ENCODE measurements at places on chromosomes 3 and 15.

GRCh38 chr3:13865581-13865980 lies 14.3 kb downstream of the WNT7A start:
- DNase-seq, result no peak

DNA sequence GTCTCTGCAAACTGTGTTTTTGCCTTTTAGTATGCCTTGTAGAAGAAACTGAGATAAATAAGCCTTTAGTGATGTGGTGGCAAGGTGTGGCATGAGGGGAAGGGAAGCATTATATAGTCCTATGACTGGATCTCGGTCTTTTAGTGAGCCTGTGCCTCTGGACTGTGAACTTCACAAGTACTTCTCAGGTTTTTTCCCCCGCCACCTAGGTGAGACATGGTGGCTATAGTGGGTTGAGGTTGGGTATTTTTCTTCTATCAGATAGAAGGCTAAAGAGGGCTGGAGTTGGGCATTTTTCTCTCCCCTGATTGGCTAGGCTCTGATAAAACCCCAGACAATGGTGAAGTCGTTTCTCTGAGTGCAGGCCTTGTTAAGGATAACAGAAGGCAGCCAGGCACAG lies 38.7 kb upstream of the ZFAND6 start:
- no peak for DNase-seq

- no peak for DNase-seq
Measured at GRCh38 chr15:60444289-60444912, 34.5 kb downstream of the ICE2 start.

DNA sequence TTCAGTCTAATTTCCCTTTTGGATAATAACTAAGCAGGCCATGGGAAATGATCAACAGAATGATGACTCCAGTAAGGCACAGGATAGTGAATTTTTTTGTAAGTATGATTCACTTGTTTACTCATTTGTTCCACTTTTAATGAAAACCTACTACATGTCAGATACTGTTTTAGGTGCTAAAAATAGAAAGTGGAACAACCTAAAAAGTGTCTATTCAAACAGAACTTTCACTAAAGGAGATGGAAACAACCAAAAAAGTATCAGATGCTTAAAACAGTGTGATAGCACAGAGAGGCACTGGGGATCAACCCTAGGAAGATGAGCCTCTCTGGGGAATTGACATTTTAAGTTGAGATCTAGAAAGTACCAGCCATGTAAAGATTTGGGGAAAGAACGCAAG lies 11.1 kb downstream of the RYK start:
- no peak for DNase-seq

- DNase-seq, result peak; percentile 7
Measured at GRCh38 chr3:193932136-193932535, 203.8 kb upstream of the HES1 start.

- no peak for DNase-seq
Measured at GRCh38 chr3:158753854-158754253, 21.6 kb upstream of the RARRES1 start.

DNA sequence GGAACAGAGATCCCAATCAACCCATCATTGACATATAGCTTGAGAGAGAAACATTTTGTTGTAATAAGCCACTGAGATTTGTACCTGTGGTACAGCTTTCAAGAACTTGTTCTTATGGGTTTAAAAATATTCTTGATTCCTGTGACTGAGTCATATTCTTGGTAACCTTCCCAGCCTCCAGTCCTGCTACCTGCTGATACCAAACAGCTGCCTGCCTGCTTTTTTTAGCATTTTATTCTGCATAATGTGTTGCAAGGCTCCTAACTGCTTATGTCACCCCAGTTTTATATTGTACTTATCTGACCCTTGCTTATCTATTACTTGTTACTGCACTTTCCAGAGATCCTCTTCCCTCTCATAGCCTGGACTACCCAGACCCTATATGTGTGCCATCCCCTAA lies 349.3 kb upstream of the SOX2 start:
- no peak for DNase-seq

GRCh38 chr3:160185751-160186150 lies 39.5 kb upstream of the C3orf80 start:
- no peak for DNase-seq

DNA sequence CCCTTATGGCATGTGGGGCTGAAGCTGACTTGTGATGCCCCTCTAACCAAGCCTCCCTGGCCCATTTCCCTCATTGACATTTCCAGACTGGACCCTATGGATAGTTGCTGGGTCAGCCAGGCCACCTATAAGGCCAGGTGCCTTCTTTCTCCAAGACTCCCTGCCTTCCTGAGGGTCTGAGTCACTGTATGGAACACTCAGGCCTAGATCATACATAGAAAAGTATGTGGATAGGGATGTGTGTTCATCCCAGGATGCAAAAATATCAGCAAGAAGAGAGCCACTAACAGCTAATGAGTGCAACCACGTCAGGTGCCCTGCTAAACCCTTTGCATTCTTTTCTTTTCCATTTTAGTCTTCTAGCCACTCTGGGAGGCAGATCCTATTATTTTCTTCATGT lies 168.4 kb upstream of the WNT5A start:
- DNase-seq, result no peak

DNA sequence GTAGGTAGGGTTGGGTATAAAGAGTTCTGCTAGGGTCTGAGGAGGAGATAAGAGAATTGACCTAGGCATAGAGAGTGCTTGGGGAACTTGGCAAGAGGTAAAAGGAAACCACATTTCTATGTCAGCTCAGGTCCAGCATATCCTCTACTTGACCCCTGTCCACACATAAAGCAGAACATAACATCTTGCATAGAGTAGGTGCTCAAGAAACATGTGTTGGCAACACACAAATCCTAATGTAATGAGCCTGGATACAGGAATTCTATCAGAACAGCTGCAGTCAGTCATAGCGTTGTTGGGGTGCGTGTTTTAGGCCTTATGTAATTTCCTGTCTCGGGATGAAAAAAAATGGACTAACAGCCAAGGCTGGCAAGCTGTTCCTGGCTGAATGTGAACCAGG lies 35.0 kb upstream of the PLCL2 start:
- no peak for DNase-seq

DNA sequence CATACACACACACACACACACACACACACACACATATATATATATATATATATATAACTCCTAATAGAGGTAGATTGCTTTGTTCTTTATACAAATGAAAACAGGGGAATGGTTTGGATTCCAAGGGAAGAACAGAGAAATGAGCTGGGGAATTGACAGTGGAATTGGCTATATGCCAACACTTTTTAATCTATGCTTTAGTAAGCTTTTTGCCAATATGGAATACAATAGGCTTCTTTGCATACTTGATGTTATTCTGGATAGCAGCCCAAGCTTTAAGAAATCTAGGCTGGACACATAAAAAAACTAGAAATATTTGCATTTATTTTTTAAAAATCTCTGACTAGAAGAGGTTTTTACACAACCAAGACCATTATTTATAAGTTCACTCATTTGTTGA lies 334.2 kb upstream of the MDFIC2 start:
- DNase-seq, result no peak

- peak; percentile 67 for DNase-seq
Measured at GRCh38 chr15:90839187-90840071, 29.0 kb upstream of the FURIN start.

- no peak for DNase-seq
Measured at GRCh38 chr3:52896151-52896550, 1.2 kb downstream of the STIMATE start.

GRCh38 chr3:42129014-42129953 lies 38.1 kb downstream of the TRAK1 start:
- DNase-seq, result no peak

- no peak for DNase-seq
Measured at GRCh38 chr15:39778021-39778420, 4.6 kb downstream of the FSIP1 start.

- no peak for DNase-seq
Measured at GRCh38 chr15:89772932-89773583, 3.1 kb upstream of the MESP2 start.

DNA sequence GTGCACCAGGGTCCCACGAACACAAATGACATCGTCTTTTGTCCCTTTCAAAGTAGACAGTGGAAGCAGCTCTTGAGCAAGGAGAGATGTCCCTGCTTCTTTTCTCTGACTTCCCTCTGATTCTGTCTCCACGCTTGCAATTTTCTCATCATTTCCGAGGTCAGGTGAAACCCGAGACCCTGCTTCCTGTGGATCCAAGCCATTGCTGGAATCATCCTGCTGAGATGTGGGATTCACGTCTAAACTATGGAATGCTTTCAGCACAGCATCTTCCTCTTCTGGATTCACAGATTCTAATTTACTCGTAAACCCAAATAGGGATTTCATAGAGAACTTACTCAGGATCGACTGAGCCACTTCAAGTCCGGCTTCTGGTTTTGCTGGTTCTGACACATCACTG lies 127.1 kb downstream of the FMN1 start:
- no peak for DNase-seq

DNA sequence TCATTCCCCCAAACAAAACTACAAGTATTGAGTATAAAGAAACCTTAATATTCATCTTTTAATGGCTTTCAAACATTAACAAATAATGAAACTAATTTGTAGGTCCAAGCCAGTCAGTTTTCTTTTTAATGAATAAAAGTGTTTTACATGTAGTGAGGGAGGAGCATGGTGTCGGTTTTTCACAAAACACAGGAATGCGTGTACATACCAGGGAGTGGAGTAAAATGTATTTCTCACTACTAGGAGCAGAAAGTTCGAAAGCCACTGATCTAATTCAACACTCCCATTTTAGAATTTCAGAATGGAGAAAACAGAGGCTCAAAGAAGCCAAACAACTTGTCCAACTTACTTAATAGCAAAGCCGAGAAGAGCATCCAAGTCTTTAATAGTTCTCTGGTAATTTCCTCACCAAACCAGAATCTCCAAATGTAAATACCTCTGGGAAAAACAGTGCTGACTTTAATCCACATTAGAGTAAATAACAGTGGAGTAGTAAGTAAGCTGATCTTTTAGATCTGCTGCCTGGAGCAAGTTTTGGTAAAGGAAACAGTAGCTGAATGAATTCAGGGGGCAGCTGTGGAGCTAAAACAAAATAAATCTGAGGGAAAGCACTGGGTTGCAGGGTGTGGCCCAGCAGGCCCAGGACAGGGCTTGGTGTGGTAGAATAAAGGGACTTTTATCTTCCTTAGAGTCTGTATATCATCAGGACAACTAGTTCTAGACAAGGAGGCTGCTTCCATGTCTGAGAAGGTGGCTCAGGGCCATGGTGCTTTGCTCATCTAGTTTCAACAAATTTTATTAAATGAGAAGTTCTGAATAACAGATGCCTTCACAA lies 7.9 kb downstream of the ANP32A start:
- DNase-seq, result peak; percentile 15

DNA sequence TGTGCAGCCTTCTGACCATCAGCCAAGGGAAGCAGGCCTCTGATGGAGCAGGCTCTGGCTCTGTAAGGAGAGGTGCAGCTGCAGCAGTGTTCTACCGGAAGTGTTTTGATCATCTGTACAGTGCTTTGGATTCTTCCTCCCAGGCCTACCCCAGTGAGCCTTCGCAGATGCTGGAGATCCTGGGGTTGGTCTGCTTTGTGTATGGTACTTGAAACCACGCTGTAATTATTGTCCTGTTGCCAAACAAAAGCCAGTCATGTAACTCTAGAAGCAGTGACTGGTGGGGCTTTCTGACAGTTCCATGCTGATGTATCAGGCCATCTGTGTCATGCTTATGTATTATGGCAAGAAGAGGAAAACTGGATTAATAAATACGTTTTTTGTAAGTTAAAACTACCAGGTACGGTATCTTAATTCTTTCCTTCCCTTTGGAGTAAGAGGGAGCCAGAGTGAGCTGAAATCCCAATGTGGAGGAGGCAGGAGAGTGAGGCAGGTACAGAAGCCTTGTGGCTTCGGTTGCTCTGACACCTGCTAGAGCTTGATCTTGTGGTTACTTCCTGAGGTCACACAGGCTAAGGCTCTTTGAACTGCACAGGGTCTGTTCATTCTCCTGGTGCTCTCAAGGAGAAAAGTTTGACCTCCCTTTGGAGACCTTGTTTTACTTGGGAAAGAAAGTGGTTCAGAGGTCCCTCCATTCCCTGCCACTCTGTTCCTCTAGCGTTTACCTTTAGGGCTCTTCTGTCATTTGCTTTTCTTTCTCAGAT lies 3.7 kb downstream of the TMEM42 start:
- no peak for DNase-seq

DNA sequence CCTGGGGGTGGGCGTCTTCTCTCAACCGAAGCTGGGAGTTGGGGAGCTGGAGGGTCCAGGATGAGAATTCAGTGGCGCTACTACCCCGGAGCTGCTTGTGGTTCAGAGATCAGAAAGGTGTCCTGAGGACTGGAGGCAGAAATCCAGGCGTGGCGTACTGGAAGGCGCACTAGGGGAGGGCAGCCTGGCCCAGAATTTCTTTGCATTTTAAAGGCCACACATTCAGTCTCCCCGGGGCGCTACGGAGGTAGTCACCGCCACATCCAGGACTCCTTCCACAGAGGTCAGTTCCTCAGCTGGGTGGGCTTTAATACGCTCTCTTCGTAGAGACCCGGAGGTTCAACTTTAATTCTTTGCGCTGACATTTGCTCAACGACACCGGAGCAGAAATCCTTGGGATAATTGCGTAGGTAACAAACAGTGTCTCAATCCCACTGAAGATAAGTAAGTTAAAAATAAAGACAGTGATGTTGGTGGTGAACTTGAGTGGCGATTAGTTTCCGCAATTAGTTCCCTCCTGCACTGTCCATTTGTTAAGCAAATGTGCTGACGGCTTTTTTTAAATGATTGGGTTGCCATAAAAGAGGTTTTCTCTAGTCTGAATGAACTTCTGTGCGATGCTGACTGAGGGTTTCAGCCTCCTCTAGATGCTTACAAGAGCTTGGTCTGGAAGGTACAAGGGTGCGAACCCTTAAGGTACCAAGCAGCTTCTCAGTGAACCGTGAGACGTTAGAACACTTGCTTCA lies 535 bp downstream of the MCTP2 start:
- peak; percentile 54 for DNase-seq

DNA sequence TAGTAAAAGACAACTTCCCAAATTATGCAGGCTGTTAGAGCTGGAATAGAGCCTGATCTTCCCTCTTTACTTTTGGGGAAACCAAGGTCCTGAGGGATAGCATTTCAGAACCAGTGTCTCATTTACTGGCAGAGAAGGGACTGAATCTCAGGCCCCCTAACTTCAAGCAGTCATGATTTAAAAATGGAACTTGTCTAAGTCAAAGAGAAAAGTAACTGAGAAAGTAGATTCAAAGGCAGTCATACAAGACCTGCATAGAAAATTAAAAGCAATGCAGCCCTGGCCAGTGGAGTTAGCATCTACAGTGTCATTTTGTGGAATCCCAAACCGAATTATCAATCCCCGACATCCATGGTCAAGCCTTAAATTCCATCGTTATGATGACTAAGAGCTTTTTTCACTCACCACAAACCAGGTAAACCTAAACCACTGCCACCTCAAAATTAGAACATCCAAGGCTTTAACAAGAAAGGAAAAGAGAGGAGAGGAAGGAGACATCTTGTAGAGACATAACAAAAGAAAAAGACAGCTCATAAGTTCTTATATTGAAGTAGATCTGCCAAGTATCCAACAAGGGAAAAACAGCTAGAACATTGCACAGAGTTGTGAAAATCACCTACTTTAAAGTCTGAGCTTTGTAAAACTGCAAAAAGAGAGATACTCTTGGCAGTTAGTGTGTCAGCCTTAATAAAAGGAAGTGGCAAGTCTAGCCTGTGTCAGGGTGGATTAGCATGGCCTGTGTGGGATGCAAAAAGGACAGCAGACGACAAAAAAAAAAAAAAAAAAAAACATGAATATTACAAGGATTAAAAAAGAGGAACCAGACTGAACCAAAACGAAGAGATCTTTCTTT lies 54.1 kb upstream of the CCR2 start:
- no peak for DNase-seq

Measured in ecto neural progenitor cell (in vitro differentiated cells).